ENCODE measurements at places on chromosomes 3 and 15. TPM values are rescaled to one million over a fixed set of nuclear protein-coding genes. Genes with fewer than 3 reads are reported as not detected.

Gene NR1I2
- 0.76 TPM for total RNA-seq

Gene CHRNA3
- not detected for total RNA-seq

Gene LRRC3B
- not detected for total RNA-seq

Gene CSPG4
- total RNA-seq: not detected

Gene SERPINI2
- not detected for total RNA-seq

Gene OSBPL10
- 7.0 TPM for total RNA-seq

Gene SKIL
- 20.0 TPM for total RNA-seq

Gene GAP43
- total RNA-seq: not detected

Gene OR5K2
- total RNA-seq: not detected

Gene ISL2
- total RNA-seq: not detected

Gene PATL2
- 3.6 TPM for total RNA-seq

Gene AGBL1
- not detected for total RNA-seq

Gene ITIH3
- total RNA-seq: 0.13 TPM

Gene HHLA2
- 1.8 TPM for total RNA-seq

Gene GNAT1
- not detected for total RNA-seq

GRCh38 chr15:96264351-96264798, 66.1 kb upstream of the NR2F2 start:
- DNase-seq: no peak

DNA sequence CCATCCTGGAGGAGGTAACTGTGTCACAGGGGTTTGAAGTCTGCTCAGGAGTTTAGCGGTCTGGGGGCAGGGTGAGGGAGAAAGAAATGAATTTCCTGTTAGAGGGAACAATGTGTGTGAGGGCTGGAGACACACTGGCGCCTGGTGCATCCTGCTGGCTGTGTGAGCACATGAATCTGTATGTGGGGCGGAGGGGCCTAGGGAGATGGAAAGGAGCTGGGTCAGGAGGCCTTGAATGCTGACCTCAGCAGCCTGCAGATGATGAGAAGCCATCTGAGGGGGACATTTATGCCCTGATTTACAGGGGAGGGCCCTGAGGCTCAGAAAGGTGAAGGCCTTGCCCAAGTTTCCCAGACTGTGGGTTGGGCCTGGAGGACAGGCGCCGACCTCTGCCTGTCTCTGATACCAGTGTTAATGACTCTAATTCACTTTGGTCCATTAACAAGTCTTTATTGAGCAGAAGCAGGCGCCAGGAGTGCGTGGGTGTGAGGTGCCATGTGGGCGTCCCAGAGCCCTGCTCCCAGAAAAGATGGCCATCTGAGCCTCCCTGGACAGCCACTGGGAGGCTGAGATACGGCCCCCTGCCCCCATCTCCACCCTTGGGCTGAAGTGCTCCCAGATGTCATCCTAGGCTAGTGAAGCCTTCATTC, 34.8 kb downstream of the LINGO1 start:
- DNase-seq: no peak

GRCh38 chr3:7759630-7760029, 742.0 kb upstream of the LMCD1 start:
- no peak for DNase-seq

DNA sequence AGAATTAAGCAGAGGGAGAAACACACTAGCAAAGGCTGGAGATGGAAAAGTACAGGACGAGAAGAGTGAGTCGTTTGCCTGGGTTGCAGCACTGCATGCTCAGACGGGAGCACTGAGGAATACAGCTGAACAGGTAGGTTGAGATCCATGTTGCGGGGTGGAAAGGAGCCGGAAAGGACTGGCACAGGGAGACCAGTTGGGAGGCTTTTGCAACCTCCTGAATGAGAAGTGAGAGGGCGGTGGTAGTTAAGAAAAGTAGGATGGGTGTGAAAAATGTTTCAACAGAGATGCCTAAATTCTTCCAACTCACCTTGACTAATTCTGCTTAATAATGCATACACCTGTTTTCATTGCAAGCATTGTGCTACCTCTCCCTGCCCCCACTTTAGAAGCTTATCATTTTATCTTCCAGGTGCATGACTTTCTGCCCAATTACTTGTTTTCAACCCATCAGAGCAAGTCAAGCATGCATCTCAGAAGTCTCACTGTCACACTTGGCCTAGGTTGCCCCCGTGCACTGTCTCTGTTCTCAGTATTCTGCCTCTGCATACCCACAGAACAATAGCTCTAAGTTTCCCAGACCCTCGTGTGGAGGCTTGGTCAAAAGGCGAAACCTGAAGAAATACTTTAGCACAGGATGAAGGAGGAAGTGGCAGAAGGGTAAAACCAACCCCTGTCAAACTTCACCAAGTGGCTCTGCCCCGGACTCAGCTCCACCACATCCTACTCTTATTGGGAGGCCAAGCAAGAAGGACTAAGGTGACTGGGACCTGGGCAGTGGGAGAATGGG, 199.3 kb upstream of the BCL6 start:
- DNase-seq: no peak

DNA sequence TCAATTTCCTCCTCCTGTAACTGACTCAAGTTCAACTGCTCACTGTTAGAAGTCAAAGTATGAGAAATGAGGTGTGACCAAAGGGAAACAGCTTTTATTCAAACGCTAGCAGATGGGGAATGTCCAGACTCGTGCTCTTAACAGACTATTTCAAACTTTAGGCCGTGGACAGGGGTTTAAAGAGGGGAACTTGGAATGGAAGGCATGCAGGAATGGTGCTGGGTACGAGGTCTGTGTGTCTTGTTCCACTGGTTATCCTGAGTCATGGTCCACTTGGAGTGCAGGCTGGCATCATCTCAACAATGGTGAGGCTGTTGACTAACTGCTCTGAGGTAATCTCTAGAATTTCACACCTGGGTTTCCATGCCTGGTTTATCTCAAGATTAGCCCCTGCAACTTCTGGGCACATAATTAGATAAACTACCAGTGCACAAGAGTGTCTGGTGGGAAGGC, 22.9 kb upstream of the DNAAF4 start:
- DNase-seq: no peak

DNA sequence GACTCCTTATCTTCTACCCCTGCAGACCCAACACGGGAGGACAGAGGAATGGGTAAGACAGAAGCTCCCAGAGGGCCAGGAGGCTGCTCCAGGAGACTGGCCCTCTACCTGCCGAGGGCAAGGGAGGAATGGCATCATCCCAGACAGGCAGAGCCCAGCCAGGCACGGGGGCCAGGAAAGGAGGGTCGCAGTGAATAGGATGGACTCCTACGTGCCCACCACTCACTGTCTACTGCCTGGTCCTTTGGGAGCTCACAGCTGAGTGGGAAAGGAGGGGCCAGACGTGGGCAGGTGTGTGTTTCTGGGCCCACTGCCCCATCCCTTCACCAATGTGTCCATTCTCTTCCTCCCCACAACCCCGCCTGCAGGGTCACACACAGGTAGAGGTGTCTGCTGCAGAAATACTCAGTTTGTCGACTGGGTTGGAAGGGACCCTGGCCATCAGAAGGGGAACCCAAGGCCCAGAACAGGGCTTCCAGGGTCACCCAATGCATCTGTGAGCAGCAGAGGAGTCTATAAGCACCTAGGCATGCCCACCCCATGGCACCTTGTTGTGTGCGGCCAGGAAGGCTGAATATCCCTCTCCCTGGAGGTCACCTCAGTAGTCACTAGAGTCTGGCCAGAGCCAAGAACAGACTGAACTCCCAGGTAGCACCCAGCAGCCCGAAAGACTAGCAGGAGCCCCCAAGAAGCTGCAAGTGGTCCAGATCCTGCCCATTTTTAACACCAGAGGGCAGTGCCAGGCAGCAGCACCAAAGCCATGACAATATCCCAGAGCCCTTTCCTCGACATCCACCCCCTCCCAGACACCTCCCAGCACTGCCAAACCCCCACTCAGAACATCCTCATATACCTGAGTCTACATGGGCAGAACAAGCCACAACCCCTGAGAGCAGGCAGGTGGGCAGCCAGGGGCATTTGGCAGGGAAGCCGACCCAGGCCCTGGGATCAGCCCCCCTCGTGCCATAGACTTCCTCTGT, 24.0 kb downstream of the TKT start:
- DNase-seq: no peak

GRCh38 chr3:126464093-126464492, 11.6 kb downstream of the ZXDC start:
- no peak for DNase-seq

GRCh38 chr3:158731486-158731885, 771 bp downstream of the RARRES1 start:
- DNase-seq: no peak

DNA sequence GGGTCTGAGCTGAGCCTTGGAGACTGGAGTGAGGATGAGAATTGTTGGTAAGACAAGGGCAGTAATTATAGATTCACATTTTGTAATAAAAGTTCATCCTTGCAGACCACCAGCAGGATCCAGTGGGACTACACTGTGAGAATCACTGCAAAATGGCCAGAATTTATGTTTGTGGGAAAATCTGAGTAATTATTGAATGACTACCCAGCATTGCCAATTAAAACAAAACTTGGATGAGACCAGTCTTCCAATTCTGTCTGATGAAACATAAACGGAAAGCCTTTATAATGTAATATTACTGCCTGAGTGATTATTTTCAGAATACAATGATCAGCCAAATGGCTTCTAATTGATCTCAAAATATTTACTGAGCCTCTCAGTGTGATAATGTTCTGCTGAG, 323.3 kb upstream of the C2CD4B start:
- no peak for DNase-seq

GRCh38 chr3:132641837-132642538, 17.6 kb downstream of the ACAD11 start:
- no peak for DNase-seq

DNA sequence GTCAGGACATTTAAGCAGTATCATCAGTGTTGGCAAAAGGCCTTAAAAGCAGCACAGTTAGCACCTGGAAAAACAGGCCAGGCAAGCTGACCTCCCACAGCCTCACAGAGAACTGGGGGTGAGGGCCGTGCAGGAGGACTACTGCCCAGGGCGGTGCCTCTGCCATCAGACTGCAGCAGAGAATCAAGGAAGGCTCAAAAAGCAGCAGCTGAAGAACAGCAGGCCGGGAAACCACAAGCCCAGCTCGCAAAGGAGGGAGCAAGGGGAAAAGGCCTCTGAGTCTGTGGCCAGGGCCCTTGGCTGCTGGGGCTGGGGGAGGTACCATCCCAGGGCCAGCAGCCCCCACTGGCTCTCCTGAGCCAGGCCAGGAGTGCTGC, 84.2 kb downstream of the SEC22A start:
- DNase-seq: no peak

- no peak for DNase-seq
Measured at GRCh38 chr3:16085410-16085809, 89.1 kb upstream of the GALNT15 start.

DNA sequence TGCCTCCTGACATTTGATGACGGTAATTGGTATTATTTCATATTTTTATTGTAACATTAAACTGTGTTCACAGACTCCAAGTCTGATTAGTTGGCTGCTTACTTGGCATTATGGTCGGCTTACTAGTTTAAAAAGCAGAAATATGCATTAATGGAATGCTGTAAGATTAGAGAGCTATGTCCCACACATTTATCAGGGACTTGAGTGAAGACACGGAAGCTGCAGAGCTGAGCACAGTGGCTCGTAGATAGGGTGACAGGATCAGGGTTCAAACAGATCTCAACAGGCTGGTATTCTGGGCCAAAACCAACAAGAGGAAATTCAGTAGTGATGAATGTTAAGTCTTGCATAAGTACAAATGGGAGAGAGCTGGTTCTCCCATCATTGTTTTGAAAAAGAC, 113.8 kb downstream of the ADAMTSL3 start:
- no peak for DNase-seq

DNA sequence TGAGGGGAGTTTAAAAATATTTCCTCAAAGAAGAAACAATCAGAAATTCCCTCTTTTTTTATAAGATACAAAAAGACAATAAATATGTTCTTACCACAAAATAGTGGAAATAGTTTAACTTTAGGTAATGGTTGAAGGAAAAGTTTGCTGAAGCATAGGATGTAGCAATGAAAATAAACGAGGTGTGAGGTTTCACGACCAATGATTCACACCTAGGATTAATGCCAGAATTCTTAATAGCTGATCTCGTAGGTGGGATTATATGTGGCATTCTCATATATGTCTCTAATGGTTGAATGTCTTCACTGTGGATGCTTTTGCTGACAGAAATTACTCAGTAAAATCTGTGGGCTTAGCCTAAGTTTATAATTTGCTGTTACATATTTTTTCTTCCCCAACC, 467.7 kb downstream of the FGF12 start:
- DNase-seq: no peak

DNA sequence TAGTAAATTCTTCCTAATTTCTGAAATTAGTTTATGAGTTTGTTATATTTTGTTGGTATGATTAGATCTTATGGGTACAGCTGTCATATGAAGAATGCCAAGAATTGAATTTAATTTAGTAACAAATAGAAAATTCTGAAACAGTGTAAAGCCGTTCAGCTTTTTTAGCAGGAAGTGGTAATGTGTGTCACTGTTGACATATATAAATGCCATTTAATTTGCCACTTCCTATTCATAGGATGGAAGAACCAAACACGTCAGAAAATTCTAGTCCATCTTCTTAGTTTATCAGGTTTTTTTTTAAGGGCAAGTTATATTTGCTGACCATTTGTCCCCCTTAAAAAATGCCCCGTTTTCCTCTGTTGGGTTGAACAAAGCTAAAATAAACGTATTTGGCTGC, 43.0 kb downstream of the RAB8B start:
- no peak for DNase-seq

- DNase-seq: no peak
Measured at GRCh38 chr15:41919201-41919820, 25.5 kb upstream of the SPTBN5 start.

GRCh38 chr15:81011593-81011992, 10.9 kb downstream of the TLNRD1 start:
- no peak for DNase-seq

- no peak for DNase-seq
Measured at GRCh38 chr3:106275592-106275991, 406.8 kb upstream of the CBLB start.

- no peak for DNase-seq
Measured at GRCh38 chr3:140153736-140154135, 218.8 kb downstream of the CLSTN2 start.

GRCh38 chr15:31554261-31554660, 227.6 kb downstream of the KLF13 start:
- no peak for DNase-seq

- DNase-seq: no peak
Measured at GRCh38 chr3:34207002-34207401, 408.6 kb downstream of the PDCD6IP start.

DNA sequence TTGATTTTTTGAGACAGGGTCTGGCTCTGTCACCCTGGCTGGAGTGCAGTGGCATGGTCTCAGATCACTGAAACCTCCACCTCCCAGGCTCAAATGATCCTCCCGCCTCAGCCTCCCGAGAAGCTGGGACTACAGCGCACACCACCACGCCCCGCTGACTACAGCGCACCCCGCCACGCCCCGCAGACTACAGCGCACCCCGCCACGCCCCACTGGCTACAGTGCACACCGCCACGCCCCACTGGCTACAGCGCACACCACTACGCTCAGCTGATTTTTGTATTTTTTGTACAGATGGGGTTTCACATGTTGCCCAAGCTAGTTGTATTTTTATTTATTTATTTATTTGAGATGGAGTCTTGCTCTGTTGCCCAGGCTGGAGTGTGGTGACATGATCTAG, 35.6 kb downstream of the SLC51A start:
- no peak for DNase-seq

Data from activated T-cell treated with anti-CD3 and anti-CD28 coated beads, Interleukin-2, amount 50 U/mL, for 4 hours (primary cell).